Lower lobe of right lung (tissue), 2 donors: ENCODE measurements at places on chromosomes 13 and 19.
A peak's percentile ranks its signal among the peaks of the same experiment; 100 is the strongest.

DNA sequence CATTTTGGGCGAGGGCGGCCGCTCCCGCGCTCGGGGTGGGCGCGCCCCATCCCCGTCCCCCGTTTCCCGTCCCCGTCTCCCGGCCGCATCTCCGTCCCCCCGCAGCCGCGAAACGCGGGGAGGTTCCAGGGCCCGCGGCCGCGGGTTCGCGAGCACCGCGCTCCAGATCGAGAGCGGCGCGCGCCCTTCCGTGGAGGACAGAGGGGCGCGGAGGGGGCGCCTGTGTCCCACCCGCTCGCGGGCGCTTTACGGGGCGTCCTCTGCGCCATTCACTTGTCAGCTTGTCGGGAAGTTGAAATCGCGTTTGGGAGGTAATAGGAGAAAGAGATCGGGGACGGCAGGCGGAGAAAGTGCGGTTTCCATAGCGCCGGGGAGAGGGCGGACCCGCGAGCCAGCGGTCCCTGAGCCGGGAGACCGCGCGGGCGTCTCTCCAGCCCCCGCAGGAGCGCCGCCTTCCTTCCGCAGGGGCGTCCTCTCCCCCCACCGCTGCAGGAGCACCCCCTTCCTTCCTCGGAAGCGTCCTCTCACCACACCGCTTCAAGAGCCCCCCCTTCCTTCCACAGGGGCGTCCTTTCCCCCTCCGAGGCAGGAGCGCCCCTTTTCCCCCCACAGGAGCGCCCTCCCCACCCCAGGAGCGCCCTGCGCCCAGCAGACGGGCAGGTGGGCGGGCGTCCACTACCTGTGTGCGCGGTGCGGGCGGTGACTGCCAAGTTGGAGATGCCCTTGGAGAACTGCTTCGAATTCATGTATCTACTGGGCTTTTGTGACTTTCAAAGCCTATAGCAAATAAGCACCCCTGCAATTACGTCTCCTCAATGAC lies 962 bp upstream of the IRS2 start:
- DNase-seq: peak; percentile 66

GRCh38 chr19:32233885-32234284 lies 111.5 kb upstream of the ZNF507 start:
- no peak for DNase-seq

GRCh38 chr19:7663706-7664105 lies 5.1 kb upstream of the RETN start:
- DNase-seq: no peak

GRCh38 chr13:35648201-35648600 lies 171.7 kb upstream of the MAB21L1 start:
- DNase-seq: no peak

DNA sequence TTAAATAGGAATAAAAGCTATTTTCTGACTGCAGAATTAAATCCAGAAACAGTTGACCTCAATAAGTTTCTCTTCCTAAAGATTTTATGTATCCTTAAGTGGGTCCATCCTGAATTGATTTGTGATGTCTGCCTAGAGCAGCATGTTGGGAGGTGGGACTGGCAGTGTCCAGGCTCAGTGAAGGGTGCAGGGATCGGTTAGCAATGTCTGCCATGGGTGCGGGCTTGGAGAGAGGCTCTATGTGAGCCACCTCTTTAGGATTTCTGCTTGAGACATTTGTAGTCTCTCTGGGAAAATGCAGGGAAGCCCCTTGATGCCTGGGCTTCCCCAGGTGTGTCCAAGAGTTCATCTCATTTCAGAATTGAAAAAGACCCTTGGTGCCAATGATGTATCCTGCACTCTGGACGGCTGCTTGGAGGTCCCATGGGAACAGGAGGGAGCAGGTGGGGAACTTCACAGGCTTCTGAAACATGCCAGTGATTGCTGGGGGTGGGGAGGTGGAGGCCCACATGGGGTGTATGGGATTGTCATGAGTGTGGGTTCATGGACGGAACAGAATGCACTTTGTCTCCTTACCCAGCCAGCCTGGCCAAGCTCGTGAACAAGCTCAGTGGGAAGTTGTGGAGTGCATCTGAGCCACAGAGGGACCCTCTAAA lies 6.2 kb upstream of the COLGALT1 start:
- DNase-seq: no peak

GRCh38 chr13:99983499-99984401 lies 2.2 kb downstream of the ZIC2 start:
- DNase-seq: no peak

- no peak for DNase-seq
Measured at GRCh38 chr13:44465318-44465717, 91.7 kb downstream of the SERP2 start.

- DNase-seq: no peak
Measured at GRCh38 chr13:42153199-42154113, 105.0 kb downstream of the DGKH start.

DNA sequence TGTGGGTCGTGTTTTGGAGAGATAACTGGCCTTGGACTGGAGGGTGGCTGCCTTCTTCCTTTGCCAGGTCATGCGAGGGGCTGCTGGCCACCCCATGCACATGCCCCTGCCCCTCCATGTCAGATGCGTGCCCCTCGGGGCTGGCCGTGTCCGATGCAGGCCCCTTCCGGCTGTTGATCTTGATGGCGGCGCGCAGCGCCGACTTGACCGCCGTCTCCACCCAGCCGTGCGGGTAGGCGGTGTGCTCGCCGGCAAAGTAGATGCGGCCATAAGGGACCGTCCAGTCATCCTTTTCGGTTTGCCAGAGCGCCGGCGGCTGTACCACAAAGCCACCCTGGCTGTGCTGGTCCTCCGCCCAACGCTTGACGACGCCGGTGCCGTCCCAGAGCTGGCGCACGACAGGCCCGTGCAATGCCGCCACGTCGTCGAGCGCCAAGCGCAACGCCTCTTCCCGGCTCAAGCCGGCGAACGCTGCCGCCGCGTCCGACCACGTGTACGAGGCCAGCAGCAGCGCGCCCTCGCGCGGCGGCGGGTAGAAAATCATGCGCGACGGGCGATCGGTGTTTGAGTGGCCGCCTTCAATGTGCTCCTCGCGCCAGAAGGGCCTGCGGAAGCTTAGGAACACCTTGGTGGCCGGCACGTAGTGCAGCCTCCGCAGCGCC lies 6.9 kb downstream of the IL4I1 start:
- DNase-seq: peak; percentile 86

DNA sequence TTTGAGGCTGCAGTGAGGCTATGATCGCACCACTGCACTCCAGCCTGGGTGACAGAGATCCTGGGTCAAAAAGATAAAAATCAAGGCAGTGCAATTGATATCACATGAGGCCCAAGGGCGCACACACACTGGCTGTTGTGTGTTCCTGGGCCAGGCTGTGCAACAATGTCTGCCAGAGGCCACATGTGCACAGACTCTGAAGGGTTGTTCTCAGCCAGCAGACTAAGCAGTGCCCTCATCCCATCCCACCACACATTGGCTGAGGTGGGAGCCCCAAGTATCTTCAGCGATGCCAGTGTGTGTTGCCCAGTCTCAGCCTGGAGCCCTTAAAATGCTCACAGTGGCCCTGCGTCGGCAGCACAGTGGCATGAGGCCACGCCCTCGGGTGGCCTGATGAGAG lies 12.6 kb downstream of the PEX11G start:
- DNase-seq: no peak

DNA sequence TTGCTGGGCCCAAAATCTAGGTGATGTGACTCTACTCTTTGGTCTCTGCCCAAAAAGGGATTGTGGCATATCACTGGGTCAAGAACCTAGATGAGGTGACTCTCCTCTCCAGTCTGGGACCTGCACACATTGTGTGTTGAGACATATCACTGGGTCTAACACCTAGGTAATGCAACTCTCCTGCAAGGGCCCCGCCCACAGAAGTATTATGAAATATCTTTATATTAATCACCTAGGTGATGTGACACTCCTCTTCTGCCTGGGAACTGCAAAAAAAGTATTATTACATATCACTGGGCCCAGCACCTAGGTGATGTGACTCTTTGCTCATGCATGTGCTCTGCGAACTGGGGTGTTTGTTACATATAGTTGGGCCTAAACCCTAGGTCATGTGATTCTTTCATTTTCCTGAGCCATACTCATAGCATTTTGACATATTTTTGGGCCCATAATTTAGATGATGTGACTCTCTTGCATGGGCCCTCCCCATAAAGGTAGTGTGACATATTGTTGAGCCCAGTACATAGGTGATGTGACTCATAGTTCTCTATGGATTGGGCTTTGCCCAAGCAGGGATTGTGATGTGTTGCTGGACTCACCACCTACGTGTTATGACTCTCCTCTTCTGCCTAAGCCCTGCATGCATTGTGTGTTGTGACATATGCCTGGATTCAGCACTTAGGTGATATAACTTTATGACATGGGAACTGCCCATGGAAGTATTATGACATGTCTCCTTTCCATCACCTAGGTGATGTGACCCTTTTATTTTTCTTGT lies 11.2 kb upstream of the ZNF681 start:
- no peak for DNase-seq

GRCh38 chr13:106471957-106472543 lies 63.4 kb downstream of the EFNB2 start:
- no peak for DNase-seq

DNA sequence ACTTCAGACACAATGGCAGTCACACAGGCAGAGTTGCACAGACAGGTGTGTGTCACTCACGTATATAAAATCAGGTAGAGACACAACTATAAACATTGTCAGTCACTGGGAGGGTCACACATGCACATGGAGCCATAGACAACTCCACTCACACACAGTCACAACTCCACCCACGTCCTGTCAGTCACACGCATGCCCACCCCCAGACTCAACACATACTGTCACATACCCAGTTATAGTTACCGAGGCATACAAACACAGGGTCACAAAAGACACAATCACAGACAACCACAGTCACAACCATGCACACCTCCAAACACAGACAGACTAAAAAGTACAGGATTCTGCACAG lies 1.5 kb downstream of the NUMBL start:
- DNase-seq: no peak

DNA sequence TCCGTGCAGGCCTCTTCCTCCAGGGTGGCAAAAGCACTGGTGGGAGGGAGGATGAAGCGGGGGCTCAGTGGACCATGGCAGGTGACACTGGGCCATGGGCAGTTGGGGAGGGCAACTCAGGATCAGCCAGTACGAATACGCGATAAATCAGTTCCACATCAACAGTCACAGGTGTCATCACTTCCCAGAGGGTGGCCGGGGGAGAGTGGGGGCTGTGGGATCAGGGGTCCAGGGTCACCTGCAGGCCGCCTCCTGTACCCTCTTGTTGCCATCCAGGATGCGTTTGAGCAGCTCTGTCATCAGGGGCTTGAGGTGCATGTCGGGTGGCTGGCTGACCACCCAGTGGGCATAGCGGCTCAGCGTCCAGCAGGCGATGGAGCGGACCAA lies 9.9 kb upstream of the FBXW9 start:
- DNase-seq: no peak

DNA sequence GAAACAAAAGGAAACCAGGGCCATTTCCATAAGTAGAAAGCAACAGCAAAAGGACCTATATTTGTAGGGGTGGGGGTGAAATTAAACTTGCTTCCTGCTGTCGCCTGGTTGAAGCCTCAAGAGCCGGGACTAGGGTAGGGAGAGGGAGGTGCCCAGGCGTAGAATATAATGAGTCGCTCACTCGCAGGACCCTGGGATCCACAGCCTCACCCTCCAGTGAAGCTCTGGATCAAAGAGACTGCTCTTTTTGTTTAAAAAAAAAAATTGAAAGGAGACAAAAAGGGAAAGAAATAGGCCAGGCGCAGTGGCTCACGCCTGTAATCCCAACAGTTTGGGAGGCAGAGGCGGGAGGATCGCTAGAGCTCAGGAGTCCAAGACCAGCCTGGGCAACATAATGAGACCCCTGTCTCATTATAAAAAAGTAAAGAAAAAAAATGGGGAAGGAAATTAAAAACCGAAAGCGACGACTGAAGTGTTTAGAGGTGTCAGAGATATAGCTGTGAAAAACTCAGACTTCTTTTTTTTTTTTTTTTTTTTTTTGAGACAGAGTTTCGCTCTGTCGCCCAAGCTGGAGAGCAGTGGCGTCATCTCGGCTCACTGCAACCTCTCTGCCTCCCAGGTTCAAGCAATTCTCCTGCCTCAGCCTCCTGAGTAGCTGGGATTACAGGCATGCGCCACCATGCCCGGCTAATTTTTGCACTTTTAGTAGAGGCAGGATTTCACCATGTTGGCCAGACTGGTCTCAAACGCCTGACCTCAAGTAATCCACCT lies 10.9 kb upstream of the ADGRE5 start:
- peak; percentile 68 for DNase-seq

- no peak for DNase-seq
Measured at GRCh38 chr19:55702131-55702627, 27.2 kb downstream of the EPN1 start.

DNA sequence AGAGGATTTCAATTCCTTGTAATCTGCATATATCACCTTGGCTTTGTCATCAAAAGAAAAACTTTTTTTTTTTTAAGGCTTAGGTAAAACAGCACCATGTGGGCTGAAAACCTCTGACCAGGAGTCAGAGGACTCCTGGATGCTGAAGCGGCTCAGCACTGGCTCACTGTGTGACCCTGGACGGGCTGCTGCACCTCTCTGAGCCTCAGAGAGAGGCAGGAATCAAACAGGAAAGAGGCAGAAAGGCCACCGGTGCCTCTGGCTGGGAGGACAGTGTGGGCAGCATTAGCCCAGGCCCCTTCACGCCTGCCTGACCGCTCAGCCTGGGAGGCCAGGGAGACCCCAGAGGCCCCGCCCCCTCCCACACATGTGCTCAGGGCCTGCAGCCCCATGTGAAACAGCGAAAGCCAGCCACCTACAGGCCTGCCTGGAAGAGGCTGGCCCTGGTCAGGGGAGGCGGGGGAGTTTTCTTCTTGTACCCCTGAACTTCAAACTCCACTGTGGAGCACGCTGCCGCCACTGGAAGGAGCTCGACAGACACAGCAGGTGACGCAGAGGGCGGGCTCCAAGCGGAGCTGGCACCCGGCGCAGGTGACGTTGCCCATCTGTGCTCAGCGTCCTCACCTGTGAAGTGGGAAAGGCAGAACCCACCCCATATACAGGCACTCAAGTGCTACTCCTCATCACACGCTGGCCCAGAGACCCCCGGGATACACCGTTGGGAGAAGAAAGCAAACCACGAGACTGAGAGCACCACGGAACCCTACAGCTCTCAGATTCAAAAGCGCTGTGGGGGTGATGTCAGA lies 39.7 kb downstream of the MLLT1 start:
- peak; percentile 13 for DNase-seq

DNA sequence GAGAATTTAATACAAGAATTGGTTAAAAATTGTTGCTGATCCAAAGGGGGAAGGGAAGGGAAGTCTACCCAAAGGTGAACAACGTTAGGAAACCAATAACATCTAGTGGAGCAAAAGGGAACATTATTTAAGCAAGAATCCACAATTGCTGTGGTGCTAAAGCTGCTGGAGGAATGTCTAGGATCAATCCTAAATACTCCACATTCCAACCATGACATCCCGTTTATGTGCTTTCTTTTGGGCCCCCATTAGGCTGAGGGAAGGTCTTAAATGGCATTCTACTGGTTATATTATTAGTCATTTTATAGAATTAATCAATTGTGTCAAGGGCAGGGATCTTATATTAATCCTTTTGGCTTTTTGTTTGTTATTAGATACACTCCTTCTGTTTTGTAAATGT lies 39.9 kb upstream of the VWA8 start:
- no peak for DNase-seq

DNA sequence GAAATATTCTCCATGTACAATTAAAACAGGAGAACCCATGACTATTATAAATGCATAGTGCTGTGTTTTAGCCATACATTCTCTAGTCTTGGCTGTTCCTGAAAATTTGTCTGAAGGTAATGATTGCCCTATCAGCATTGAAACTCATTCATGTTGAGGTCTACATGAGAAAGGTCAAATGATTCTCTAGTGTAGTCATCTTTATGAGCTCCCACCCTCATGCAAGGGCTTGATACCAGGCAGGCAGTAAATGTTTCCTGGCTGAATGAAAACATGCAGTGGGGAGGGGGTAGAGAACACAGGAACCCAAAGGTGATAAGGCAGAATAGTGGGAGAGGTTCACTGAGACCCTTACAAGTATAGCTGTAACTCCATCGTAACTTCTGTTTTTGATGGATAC lies 424.3 kb downstream of the COG6 start:
- no peak for DNase-seq
